H9 (cell line): ENCODE measurements at places on chromosomes 1 and 21. TPM values are rescaled to one million over a fixed set of nuclear protein-coding genes. Genes with fewer than 3 reads are reported as not detected.

- 0 out of 2 replicates have a peak, but pooled peaks cover 3% of the 10 kb centered on the region for H3K27me3 ChIP-seq
- no peak for DNase-seq
- no peak overlapping the region for H3K27ac ChIP-seq
- no peaks in the 10 kb centered on the region for H3K36me3 ChIP-seq
These were observed 625.8 kb downstream of the BRINP3 start for GRCh38 chr1:189851806-189852367.

- no peak overlapping the region for H3K27ac ChIP-seq
- no peaks in the 10 kb centered on the region for H3K4me1 ChIP-seq
- no peaks in the 10 kb centered on the region for H3K36me3 ChIP-seq
- H3K27me3 ChIP-seq = no peaks in the 10 kb centered on the region
- H3K4me3 ChIP-seq = no peak overlapping the region
- no peak for DNase-seq
These were observed 59.2 kb downstream of the TLR5 start for GRCh38 chr1:223083831-223084230.

Gene LCE1D
- not detected in 2 replicates for total RNA-seq

DNA sequence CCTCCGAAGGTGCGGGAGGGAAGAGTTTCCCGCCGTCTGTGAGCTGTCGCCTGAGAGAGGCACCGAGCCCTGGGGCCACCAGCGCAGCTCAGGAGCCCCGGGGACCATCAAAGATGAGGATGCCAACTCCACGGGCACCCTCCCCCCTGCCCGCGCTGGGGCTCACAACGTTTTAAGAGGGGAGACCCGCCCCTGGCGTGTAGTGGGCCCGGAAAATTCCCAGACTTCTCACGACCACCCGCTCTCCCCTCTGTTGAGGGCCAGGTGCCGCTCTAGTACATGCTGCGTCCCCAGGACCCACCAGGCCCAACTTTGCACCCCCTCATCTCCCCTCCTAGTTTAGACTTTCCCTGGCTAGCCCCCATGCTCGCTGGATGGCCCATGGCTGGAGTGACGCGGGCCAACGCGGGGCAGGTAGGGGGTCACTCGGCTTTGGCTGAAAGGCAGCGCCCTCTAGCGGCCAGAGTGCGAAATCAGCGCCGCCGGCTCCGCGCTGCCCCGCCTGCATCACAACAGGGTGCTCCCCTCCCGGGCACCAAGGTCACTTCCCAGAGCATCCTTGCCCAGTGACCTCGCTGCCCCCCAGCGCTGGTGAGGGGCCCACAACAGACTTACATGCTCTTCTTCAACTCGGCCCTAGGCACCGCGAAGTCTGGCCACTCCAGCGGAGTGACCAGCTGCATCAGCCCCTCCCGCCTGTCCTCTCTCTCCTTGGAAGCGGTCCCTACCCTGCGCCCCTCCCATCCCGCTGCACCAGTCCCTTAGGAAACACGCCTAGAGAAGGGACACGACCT lies 1.8 kb downstream of the CD160 start:
- DNase-seq = peak; percentile 83
- H3K4me1 ChIP-seq = no peaks in the 10 kb centered on the region
- H3K4me3 ChIP-seq = peak overlapping the region; percentile 75
- no peak overlapping the region for H3K27ac ChIP-seq
- H3K27me3 ChIP-seq = no peaks in the 10 kb centered on the region

DNA sequence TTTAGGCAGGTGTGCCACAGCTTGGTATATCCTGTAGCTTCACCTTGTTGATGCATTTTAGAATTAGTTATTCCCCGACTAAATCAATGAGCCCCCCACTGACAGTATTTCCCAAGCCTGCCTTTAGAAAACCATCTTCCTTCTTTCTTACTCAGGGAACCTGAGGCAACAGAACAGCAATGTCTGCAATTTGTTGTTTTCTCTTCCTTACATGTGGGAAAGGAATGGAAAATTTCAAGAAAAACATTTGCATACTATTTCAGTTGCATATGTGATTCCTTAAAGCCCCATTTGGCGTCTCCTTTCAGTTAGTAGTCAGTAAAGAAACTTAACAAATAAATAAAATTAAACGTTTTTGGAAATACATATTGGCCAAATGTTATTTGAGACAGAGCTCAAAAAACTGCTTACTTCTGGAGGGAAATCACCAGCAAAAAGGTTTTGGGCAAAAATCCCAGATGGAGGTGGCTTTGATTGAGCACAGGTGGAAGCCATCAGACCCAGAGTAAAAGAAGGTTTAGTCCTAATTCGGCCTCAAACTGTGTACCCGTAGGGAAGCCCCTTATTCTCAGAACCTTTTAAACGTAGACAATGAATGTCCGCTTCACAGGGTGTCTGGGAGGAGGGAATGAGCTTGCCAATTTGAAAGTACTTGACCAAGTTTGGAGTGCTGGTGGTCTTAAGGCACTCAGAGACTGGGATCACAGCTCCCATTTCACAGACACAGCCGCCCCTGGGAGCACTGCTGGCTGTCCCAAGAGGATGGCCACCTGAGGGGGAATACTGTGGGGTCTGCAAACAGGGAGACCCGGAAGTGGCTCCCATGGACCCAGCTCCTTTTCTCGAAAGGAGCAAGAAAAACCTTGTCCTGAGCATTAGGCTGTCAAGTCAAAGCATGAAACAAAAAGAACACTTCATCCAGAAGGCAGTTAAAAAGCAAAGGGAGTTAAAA lies 9.4 kb downstream of the LHX4 start:
- no peaks in the 10 kb centered on the region for H3K36me3 ChIP-seq
- H3K27me3 ChIP-seq = peaks cover 31% of the 10 kb centered on the region; the same call in 1 of the 2 replicates
- H3K27ac ChIP-seq = no peak overlapping the region

GRCh38 chr1:244962130-244962529 lies 97.8 kb upstream of the HNRNPU start:
- H3K4me3 ChIP-seq = no peak overlapping the region
- H3K4me1 ChIP-seq = no peaks in the 10 kb centered on the region; the same call in 1 of the 2 replicates
- no peak for DNase-seq
- H3K27ac ChIP-seq = no peak overlapping the region
- no peaks in the 10 kb centered on the region for H3K27me3 ChIP-seq
- H3K36me3 ChIP-seq = no peaks in the 10 kb centered on the region

GRCh38 chr1:9322661-9323244 lies 30.1 kb downstream of the SPSB1 start:
- peaks cover 10% of the 10 kb centered on the region; the same call in 1 of the 2 replicates for H3K4me1 ChIP-seq
- no peaks in the 10 kb centered on the region for H3K36me3 ChIP-seq
- DNase-seq = no peak
- H3K27ac ChIP-seq = no peak overlapping the region
- H3K27me3 ChIP-seq = no peaks in the 10 kb centered on the region
- peak overlapping the region; percentile 18; the same call in 1 of the 3 replicates for H3K4me3 ChIP-seq

DNA sequence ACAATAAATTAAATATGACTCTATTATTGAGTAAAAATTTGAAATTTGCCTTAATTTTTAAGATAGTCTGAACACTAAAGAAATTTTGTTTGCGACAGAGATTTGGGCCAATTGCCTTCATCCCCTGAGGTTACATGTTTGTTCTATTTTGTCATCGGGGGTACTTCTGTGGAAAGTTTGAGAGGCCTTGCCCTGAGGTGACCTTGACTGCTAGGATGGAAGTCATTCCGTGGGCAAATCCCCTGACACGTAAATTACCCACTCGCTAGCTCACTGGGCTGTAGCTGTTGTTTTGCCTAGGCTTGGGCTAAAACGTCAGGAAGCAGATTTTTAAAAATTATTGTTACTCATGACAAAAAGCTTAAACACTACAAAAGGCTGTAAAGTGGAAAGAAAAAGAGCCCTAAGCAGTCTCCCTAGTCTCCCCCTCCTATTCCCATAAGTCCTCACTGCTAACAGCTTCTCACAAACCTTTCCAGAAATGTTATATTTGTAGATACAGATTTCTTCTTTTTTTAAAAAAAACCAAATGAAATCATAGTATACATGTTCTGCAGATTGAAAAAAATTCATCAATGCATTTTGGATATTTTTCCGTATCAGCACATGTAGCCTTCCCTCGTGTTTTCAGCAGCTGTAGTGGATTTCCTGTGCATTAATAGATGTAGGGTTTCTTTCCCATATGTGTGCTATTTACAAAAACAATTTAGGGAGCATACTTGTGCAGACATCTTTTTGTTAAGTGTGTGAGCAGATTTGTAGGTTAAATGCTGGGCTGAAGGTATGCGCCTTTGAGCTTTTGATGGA lies 142.7 kb downstream of the MRPS6 start:
- H3K27ac ChIP-seq = no peak overlapping the region
- peaks cover 1% of the 10 kb centered on the region; the same call in 2 of the 3 replicates for H3K36me3 ChIP-seq
- H3K4me3 ChIP-seq = no peak overlapping the region
- no peaks in the 10 kb centered on the region for H3K27me3 ChIP-seq
- no peak for DNase-seq

- H3K27me3 ChIP-seq = no peaks in the 10 kb centered on the region
- H3K27ac ChIP-seq = no peak overlapping the region
- no peaks in the 10 kb centered on the region for H3K4me1 ChIP-seq
These were observed 33.7 kb downstream of the XCL2 start for GRCh38 chr1:168509875-168510791.

Gene PIGV
- 7.0 and 7.5 TPM in 2 replicates for total RNA-seq

DNA sequence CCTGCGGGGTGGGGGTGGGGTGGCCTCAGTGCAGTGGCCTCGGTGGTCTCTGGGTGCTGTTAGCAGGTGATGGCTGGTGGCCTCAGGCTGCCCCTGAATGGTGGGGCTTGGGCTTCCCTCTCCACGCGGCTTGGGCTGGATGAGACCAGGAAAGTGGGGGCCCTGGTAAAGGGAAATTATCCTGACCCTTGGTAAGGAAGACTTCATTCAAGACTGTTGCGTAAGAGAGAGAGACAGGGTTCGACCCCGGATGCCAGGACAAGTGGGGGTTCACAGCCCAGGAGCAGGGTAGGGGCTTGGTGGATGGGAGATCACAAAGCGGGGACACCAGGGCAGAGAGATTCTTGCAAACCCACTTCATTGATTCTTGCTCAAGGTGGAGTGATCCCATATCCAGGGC lies 5.5 kb upstream of the TTC34 start:
- H3K36me3 ChIP-seq = 0 out of 2 replicates have a peak, but pooled peaks cover 7% of the 10 kb centered on the region
- no peaks in the 10 kb centered on the region for H3K4me1 ChIP-seq
- no peak for DNase-seq
- no peak overlapping the region for H3K27ac ChIP-seq
- H3K27me3 ChIP-seq = no peaks in the 10 kb centered on the region
- no peak overlapping the region; the same call in 2 of the 3 replicates for H3K4me3 ChIP-seq

DNA sequence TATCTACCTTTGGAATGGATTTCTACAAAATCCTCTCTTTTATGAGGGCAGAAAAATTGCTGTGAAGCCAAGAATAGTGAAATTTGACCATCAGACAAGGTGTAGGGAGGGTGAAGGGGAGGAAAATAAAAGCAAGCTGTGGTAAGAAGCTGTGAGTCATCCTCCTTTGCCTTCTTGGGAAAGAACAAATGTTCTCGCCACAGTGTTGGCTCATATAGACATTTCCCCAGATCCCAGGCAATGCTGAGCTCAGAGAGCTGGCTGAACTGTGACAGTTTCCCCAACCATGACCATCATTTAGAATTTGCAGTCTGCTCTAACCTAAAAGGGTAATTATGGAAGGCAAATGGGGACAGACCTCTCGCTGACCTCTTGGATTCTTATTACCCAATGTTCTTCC lies 235.4 kb downstream of the PBX1 start:
- H3K36me3 ChIP-seq = peaks cover 9% of the 10 kb centered on the region; the same call in 2 of the 3 replicates
- no peak for DNase-seq
- no peaks in the 10 kb centered on the region; the same call in 1 of the 2 replicates for H3K4me1 ChIP-seq
- H3K4me3 ChIP-seq = no peak overlapping the region
- no peak overlapping the region for H3K27ac ChIP-seq
- no peaks in the 10 kb centered on the region for H3K27me3 ChIP-seq

DNA sequence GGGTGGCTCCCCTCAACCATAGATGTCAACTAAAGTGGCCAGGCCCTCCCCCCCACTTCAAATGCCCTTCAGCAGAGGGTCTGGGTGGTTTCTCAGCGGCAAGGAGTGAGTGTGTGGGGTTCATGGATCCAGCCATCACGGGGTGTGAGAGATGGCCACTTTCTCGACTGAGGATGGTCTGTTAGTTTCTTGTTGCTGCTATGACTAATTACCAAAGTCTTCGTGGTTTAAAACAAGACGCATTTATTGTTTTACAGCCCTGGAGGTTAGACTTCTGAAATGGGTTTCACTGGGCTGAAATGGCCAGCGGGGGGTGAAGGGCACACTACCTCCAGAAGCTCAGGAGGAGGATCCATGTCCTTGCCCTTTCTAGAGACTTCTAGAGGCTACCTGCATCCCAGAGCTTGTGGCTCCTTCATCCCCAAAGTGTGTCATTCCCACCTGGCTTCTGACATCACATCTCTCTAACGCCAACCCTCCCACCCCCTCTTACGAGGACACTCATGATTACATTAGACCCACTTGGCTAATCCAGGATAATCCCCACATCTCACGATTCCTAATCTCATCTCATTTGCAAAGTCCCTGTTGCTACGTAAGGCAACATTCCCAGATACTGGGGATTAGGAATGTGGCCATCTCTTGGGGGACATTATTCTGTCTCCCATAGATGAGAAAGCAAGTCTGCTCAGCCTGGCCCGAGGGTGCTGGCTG lies 53.0 kb downstream of the EPHB2 start:
- no peaks in the 10 kb centered on the region for H3K27me3 ChIP-seq
- H3K4me1 ChIP-seq = no peaks in the 10 kb centered on the region
- DNase-seq = no peak
- no peak overlapping the region for H3K27ac ChIP-seq
- no peak overlapping the region for H3K4me3 ChIP-seq

Gene VANGL1
- 13.5 and 13.6 TPM in 2 replicates for total RNA-seq

GRCh38 chr1:171841050-171841910 lies at the start of gene DNM3:
Gene DNM3, plus strand, starts transcription at chr1:171841498. Its CDS starts 159 bp downstream, at chr1:171841657.
- no peaks in the 10 kb centered on the region; the same call in 1 of the 2 replicates for H3K27me3 ChIP-seq
- H3K36me3 ChIP-seq = no peaks in the 10 kb centered on the region
- no peaks in the 10 kb centered on the region for H3K4me1 ChIP-seq
- DNase-seq = peak; percentile 92

DNA sequence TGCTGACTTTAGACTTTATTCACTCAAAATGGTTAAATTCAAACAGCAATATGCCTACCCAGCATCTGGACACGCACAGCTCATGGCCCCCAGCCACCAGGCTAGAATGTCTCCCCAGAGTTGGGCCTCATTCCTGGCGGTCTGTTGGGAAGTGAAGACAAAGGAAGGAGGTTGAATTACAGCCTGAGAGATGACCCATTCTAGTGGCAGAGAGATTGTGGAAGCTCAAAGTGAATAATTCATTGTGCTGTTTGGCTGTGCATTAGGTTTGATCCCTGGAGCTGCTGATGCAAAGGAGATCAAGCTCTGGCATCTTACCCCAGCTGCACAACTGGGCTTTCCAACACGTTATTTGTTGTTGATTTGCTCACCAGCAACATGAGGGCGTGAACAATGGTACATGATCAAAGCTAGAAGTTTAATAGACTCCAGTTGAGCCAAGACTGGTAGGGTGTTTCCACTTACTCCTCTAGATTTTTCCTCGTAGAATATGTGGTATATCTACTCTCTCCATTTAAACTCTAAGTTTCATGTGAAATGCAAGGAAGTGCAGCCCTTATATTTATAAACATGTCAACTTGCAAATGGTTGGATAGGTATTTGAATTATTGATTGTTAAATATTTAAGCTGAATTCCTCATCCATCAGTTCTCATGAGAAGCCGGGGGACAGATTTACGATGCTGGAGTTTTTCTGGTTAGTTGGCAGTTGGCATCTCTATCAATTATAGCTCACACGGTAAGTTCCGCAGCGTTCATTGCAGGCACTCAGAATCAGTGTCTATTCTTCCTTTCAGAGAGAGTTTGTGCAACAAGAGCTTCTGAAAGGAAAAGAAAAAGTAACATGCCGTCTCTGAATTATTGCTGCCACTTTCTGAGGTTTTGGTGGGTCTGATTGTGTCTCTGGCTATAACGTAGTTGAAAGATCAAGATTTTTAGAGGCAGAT lies 222.7 kb downstream of the TM2D1 start:
- H3K4me3 ChIP-seq = no peak overlapping the region
- H3K27ac ChIP-seq = no peak overlapping the region

Gene HES5
- not detected in 2 replicates for total RNA-seq
